ENCODE measurements at places on chromosomes 6 and 20.

DNA sequence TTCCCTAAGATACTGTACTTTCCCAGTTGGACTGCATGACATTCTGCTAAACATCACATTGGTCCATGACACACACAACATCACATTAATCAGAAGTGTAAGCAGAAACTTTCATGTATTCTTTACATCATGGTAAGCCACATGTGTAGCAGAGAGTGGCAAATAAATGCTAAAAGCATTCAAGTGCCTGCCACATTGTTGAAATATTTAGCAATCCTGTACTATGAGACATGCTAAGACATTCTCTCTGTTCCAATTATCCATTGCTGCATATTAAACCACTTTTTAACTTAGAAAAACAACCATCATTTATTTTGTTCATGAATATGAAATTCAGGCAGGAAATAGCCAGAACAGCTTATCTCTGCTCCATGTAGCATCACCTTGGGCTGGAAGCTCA, 207.7 kb upstream of the GJE1 start:
- DNase-seq: no peak

- DNase-seq: no peak
Observed at GRCh38 chr6:41092421-41093140, 19.8 kb downstream of the NFYA start.

DNA sequence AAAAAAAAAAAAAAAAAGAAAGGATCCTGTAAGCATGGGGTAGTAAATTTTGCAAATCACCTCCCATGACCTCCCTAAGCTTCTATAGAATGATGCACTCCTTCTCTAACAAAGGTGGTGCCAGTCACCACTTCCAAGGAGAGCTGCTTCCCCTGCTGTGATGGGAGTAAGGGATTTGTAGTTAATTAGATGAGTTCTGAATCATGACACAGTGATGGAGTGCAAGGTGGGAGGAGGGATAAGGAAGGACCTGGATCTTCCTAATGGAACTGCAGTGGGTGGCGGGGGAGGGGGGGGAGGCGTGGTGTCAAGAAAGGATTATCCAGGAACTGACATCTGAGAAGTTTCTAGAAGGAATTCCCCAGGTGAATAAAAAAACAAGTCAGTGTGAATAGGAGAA, 47.8 kb downstream of the NRN1 start:
- DNase-seq: peak; percentile 6

- DNase-seq: no peak
Observed at GRCh38 chr6:148074738-148075137, 267.9 kb upstream of the SASH1 start.

GRCh38 chr6:149558029-149558428, 8.1 kb upstream of the GINM1 start:
- no peak for DNase-seq
